ENCODE measurements at places on chromosomes 12 and 14. TPM values are rescaled to one million over a fixed set of nuclear protein-coding genes. Genes with fewer than 3 reads are reported as not detected.

DNA sequence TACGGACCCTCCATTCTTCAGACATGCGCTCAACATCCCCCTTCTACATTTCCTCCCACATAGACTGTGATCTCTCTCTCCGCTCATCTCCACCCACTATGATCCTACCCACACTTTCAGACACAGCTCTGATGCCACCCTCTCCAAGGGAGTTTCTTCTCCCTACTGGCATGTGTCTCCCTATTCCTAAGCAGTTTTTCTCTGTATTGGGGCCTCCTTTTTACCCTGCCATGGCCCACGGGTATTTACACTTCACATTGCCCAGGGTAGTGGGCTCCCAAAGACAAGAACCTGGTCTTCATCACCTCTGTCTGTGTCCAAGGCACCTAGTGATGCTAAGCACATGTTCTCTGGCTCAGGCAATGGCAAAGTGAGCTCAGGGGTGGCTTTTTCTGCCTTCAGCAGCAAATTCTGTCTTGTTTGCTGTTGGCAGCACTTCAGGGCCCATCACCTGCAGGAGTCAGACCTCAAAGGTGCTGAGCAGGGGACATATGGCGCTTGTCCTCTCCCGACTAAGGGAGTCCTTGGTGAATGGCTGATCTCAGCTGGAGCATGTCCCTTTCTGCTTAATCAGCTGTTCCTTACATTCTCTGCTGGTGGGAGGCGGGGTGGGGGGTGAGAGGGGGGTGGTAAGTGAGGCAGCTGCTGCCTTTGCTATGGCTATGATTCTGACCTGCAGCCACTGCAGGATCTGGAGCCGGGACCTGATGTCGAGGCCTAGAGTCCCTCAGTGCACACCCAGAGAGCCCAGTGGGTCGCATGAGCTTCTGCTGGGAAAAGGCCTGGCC lies 256.8 kb downstream of the PCNX1 start:
- DNase-seq = no peak

Gene PMCH
- total RNA-seq = not detected

Gene INSM2
- total RNA-seq = 0.07 TPM

Gene SLCO1B1
- total RNA-seq = 0.35 TPM

Gene RFLNA
- total RNA-seq = not detected

Measured in uterus (tissue), 4 donors.